ENCODE measurements at places on chromosomes 3 and 15. TPM values are rescaled to one million over a fixed set of nuclear protein-coding genes. Genes with fewer than 3 reads are reported as not detected.

- no peaks in the 10 kb centered on the region for H3K36me3 ChIP-seq
- no peak for DNase-seq
- H3K27me3 ChIP-seq: no peaks in the 10 kb centered on the region
- peaks cover 26% of the 10 kb centered on the region for H3K4me1 ChIP-seq
- no peak overlapping the region for H3K27ac ChIP-seq
Observed at GRCh38 chr3:64395490-64395889, 170.2 kb upstream of the PRICKLE2 start.

DNA sequence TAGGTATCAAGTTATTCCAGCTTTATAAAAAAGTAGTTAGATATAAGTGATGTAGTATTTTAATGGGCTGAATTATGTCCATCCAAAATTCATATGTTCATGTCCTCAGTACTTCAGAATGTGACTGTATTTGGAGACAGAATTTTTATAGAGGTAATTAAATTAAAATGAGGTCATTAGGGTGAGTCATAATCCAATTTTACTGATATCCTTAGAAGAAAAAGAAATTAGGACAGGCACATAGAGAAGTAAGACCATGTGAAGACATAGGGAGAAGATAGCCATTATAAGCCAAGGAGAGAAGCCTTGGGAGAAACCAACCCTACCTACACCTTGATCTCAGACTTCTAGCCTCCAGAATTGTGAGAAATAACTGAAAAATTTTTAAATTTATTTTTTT is 30.3 kb downstream of the RAP2B start:
- H3K27me3 ChIP-seq: no peaks in the 10 kb centered on the region
- no peak overlapping the region for H3K27ac ChIP-seq
- H3K4me1 ChIP-seq: no peaks in the 10 kb centered on the region
- H3K36me3 ChIP-seq: no peaks in the 10 kb centered on the region

DNA sequence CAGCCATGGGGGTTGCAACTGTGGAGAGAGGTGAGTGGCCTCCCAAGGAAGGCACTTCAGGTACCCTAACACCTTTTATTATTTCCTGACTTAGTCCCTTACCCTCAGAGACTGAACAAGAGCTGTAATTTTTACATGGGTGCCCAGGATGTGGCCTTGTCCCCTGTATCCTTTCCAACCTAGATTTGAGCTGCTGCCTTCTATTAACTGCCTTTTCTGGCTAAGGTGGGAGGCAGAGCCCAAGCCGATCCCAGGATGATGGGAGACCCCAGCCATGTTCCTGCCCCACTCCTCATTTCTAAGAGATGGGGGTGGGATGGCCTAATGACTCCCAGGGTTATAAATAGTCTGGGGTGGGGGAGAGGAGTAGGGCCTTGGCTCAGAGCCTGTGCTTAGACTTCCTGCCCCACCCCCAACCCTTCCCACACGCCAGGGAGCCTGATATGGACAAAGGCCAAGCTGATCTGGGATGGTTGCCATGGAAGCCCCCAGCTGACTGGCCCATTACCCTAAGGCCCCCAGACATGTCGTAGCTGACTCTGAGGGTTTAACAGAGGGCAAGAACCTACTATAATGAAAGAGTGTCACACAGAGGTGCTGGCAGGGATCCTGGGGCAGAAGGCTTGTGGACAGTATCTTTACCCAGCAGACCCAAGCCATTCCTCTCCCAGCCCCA is 1.9 kb downstream of the KLHDC8B start:
- peaks cover 23% of the 10 kb centered on the region for H3K4me1 ChIP-seq
- peaks cover 3% of the 10 kb centered on the region for H3K36me3 ChIP-seq
- no peak for DNase-seq
- no peak overlapping the region for H3K27ac ChIP-seq
- H3K4me3 ChIP-seq: no peak overlapping the region

DNA sequence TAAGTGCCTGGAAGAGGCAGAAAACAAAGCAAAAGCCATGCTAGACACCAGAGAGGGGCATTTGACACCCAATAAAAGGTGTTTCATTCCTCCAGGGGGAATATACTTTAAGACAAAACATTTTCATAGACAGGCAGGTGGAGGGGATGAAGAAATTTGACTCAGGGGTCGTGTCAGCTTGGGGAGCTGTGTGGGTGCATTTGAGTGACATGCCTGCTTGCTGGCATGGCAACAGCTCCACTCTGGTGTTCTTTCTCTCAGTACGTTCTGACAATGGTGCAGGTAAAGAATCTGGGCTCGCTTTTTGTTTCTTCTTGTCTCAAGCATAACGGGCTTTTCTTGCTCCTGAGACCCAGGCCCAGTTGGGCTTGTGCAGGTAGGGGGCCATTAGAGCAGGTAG is 292.9 kb upstream of the ATP10A start:
- H3K36me3 ChIP-seq: no peaks in the 10 kb centered on the region
- DNase-seq: no peak
- no peaks in the 10 kb centered on the region for H3K27me3 ChIP-seq
- H3K4me1 ChIP-seq: no peaks in the 10 kb centered on the region
- H3K4me3 ChIP-seq: no peak overlapping the region
- no peak overlapping the region for H3K27ac ChIP-seq

TTLL13 gene
- total RNA-seq: not detected

DNA sequence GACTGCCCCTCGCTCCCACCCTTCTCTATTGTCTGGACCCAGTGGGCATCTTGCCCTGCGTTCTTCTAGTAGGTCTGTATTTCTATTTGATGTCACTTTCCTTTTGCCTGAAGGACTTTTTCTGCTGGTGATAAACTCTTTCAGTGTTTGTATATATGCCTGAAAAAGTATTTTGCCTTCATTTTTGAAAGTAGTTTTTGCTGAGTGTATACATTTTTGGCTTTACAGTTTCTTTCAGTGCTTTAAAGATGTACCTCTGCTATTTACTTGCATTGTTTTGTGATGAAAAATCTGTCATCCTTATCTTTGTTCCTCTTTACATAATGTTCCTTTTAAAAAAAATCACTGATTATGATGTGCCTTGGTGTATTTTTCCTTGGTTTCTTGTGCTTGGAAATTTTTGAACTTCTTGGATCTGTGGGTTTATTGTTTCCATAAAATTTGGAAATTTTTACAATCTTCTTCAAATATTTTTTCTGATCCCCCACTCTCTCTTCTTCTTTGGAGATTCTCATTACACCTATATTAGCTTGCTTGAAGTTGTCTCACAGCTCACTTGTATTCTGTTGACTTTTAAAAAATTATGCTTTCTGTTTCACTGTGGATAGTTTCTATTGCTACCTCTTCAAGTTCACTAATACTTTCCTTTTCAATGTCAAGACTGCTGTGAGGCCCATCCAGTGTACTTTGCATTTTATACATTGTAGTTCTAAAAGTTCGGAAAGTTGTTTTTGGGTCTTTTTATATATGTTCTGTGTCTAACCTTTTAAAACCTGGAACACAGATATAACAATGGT is 67.8 kb downstream of the RGMA start:
- peaks cover 96% of the 10 kb centered on the region for H3K36me3 ChIP-seq
- no peak overlapping the region for H3K4me3 ChIP-seq
- H3K4me1 ChIP-seq: no peaks in the 10 kb centered on the region
- DNase-seq: no peak
- no peak overlapping the region for H3K27ac ChIP-seq
- H3K27me3 ChIP-seq: no peaks in the 10 kb centered on the region

GRCh38 chr3:126671521-126671920 is 16.6 kb upstream of the TXNRD3 start:
- H3K27ac ChIP-seq: no peak overlapping the region
- no peaks in the 10 kb centered on the region for H3K27me3 ChIP-seq
- H3K4me3 ChIP-seq: no peak overlapping the region
- no peaks in the 10 kb centered on the region for H3K4me1 ChIP-seq

DNA sequence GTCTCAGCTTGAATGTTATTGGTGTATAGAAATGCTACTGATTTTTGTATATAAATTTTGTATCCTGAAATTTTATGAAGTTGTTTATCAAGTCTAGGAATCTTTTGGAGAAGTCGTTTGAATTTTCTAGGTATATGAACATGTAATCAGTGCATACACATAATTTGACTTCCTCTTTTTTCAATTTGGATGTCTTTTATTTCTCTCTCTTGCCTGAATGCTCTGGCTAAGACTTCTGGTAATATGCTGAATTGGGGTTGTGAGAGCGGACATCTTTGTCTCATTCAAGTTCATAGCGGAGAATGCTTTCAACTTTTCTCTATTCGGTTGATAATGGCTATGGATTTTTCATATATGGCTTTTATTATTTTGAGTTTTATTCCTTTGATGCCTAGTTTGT is 100.9 kb upstream of the MCTP2 start:
- no peak overlapping the region for H3K27ac ChIP-seq
- no peak overlapping the region for H3K4me3 ChIP-seq

SLC7A14 gene
- total RNA-seq: not detected

DNA sequence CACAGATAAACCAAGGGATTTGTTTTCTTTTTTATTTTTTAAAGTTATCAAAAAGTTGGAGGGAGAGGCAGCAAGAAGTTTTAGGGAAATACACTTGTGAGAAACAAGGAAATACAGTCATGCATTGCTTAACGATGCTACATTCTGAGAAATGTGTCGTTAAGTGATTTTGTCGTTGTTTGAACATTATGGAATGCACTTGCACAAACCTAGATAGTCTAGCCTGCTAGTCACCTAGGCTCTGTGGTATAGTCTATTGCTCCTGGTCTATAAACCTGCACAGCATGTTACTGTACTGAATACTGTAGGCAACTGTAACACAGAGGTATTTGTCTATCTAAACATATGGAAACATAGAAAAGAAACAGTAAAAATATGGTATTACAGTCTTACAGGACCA is 2.0 kb upstream of the NFKBIZ start:
- H3K27me3 ChIP-seq: no peaks in the 10 kb centered on the region
- no peak for DNase-seq
- H3K36me3 ChIP-seq: peaks cover 31% of the 10 kb centered on the region

DNA sequence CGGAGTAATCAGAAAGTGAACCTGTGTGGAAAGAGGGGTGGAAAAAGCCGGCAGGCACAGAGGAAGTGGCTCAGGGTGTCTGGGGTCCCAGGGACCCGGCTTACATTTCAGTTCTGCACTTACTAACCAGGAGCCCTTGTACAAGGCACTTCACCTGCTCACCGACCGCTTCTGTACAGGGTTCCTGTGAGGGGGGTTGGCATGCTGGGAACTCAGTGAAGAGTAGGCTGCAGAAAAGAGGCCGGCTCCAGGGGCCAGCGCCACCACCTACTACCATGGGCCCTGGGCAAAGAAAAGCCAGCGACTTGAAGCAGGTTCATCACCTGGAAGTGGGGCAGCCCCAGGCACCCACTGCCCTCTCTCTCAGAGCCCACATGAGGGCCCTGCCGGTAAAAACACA is 6.2 kb downstream of the STIMATE start:
- DNase-seq: no peak
- no peaks in the 10 kb centered on the region for H3K27me3 ChIP-seq
- H3K36me3 ChIP-seq: peaks cover 6% of the 10 kb centered on the region
- no peak overlapping the region for H3K4me3 ChIP-seq
- H3K27ac ChIP-seq: no peak overlapping the region
- peaks cover 8% of the 10 kb centered on the region for H3K4me1 ChIP-seq

DNA sequence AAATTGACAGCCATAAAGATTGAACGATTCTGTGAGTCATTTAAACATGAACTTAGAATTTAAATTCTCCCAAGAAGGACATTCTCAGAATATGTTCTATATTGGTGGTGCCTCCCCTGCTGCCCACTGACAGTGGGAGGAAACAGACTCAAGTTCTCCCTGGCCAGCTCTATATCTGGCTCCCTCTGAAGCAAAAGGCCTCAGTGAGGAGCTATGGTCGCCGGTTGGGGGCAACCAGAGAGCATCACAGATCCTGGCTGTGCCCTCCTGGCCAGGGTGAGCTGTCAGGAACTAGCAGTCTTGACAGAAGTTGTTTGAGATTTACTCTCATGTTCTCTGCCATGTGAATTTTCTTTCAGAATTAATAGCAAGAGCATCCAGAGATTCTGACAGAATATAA is 285.5 kb downstream of the NTRK3 start:
- H3K36me3 ChIP-seq: no peaks in the 10 kb centered on the region
- peaks cover 16% of the 10 kb centered on the region for H3K4me1 ChIP-seq
- no peak for DNase-seq
